Activated T-cell treated with anti-CD3 and anti-CD28 coated beads for 48 hours (primary cell): ENCODE measurements at places on chromosomes 7 and 10.

DNA sequence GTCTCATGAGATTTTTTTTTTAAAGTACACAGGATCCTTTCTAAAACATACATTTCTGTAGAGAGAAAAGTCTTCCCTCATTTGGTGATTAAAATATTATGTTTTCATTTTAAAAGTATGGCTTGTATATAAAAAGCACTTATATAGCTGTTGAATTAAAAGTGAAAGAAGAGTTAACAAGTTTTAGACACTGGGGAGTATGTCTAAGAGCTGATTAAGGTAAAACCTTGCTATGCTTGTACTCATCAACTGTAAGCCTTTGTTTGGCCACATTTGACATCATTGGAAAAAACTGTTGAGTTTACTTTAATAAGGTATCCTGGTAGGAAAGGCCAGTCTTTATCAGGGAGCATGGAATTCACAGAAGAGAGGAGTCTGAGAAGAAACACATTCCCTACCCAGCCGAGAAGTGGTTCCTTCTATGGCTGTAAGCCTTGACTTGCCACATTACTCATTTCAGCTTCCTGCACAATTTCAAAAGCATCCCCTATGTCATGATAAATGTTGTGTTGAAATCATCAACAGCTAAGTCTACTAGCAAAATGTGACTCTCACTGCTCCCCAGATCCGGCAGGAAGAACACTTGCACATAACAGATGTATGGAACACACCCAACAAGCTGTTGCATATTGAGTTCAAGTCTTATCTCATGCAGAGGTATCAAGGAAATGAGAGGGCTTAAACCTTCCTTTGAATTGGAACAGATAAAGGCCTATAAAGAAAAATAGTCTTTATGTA lies 171.8 kb upstream of the CDK1 start:
- no peak for DNase-seq

DNA sequence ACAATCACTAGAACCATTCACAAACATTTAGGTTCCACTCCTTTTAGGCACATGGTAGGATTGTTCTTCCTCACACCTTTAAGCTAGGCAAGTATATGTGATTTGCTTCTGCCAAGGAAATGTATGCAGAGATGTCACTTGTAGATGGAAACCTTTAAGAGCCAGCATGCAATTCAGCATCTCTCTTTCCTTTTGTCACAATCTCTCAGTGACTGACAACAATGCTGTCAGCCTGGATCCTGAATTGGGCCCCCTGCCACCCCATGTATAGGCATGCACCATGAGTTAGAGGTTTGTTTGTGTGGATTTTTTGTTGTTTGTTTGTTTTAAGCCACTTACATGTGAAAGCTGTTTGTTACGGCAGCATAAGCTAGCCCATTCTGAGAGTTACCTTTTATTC lies 169.6 kb upstream of the PDE1C start:
- no peak for DNase-seq

DNA sequence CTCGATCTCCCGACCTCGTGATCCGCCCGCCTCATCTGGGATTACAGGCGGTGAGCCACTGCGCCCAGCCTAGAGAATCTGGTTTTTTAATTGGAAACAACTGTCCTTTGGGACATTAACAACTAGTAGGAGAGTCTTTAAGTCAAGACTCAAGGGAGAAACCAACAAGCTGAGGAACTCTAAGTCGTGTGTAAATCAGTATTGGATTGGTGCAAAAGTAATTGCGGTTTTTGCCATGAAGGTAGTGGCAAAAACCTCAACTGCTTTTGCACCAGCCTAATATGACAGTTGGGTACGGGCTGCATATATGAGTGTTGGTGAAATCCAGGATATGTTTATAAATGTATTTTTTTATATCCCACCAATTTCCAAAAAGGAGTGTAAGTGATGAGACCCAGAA lies 113.9 kb upstream of the PLXNA4 start:
- DNase-seq: no peak

GRCh38 chr10:18463673-18464211 lies 187.6 kb downstream of the NSUN6 start:
- no peak for DNase-seq

DNA sequence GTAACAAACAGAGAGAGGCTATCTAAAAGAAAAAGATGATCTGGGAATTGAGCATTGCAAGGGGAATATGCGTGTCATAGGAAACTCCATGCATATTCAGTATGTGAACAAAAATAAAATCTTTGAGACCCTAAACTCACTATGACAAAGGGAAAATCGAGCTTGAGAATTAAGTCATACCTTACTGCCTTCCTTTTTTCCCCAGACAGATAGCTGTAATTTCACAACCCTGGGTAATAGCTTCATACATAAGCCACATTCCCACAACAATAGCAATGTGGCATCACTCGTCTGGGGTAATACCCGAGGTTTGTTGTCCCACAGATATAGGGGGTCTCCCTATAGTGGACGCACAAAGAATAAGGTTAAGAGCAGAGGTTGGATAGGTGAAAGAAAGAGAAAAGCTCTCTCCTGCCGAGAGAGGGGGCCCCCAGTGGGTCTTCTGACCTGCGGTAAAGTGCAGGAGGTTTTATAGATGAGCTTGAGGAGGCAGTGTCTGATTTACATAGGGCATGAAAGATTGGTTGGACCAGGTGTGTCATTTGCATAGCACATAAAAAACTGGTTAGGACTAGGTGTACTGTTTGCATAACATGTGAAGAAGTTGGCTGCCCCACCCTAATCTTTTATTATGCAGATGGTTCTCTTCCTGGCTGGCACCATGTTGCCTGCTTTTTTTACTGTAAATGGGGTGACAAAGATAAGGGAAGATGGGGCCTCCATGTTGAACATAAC lies 11.6 kb downstream of the CYP3A43 start:
- no peak for DNase-seq

GRCh38 chr7:125375942-125376341 lies 446.3 kb upstream of the POT1 start:
- DNase-seq: no peak

DNA sequence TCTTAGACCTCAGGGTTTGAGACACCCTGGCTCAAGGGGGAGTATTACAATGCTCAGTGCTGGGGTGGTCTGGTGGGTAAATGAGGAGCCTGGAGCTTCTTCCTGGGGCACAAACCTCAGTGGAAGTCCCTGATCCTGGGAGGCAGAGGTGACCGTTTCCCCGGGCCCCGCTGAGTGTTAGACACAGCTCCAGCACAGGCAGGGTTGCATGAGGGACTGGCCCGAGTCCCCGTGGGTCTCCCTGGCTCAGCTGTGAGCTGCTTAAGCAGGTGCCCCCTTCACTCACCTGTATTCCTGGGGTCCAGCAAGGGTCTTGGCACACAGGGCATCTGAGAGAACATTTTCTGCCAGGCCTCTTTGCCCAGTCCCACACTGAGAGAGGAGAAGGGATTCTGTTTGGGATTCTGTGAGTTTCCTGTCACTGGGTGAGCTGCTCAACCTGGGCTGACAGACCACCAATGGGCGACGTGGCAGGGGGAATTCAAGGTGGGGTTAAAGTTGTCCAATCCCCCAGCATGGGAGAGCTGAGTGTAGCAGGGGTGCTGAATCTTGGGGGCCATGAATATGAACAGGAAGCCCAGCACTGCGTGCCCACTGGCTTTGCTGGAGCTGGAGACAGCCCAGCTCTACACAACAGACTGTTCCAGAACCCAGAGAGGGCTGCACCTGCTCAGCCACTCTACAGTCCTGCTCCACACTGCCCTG lies 29.9 kb downstream of the DDIT4 start:
- DNase-seq: no peak

DNA sequence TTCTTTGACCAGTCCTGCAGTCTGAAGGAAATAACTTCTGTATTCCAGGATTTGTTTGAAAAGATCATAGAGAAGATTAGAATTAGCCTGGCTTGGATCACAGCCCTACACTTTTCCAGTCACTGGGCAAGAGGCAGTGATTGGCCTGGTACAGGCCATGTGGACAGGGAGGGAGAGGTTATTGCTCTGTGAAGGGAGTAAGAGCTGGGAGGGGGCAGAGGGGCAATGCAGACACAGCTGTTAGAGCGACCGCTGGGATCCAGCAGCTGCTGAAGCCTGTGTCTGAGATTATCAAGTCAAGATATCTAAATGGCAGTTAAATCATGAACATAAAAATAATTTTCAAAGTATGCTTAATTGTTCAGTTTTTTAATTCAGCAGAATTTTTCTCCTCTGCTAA lies 257.3 kb downstream of the SDK1 start:
- no peak for DNase-seq

- DNase-seq: no peak
Measured at GRCh38 chr7:84134169-84134568, 60.4 kb downstream of the SEMA3A start.

GRCh38 chr10:28595613-28596012 lies 62.7 kb downstream of the WAC start:
- no peak for DNase-seq

GRCh38 chr7:14570750-14571607 lies 331.6 kb downstream of the DGKB start:
- no peak for DNase-seq

DNA sequence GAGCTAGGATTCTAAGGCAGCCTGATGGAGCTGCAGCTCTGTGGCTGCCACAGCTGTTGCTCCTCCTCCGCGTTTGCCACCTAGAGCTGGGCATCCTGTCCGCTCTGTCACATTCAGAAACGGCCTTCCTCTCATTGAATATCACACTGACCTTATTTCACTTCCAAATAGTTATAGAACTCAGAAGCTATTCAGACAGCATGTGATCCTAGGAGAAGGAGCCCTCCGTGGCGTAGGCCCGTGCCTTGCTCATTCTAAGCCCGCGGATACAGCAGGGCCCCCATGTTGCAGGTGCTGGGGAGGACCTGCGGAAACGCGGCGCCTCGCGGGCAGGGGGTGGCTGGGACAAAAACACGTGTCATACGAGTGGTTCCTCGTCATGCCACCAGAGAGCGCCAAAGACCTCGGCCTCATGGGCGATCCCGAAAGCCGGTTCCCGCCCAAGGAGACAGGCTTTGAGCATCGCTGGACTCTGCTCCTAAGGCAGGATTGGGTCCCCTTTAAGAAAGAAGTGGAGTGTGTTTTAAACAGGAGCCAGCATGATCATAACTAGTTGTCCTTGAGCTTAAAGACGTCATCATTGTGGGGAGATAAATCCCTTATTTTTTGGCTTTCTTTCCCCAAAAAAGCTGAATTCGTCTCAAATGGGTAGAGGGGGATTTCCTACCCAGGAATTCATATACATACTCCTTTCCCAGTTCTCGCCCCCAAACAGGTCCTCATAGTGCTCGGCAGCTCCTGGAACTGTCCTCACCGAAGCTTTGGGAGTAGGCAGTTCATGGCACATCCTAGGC lies 17.9 kb upstream of the FIGNL1 start:
- DNase-seq: peak; percentile 77

DNA sequence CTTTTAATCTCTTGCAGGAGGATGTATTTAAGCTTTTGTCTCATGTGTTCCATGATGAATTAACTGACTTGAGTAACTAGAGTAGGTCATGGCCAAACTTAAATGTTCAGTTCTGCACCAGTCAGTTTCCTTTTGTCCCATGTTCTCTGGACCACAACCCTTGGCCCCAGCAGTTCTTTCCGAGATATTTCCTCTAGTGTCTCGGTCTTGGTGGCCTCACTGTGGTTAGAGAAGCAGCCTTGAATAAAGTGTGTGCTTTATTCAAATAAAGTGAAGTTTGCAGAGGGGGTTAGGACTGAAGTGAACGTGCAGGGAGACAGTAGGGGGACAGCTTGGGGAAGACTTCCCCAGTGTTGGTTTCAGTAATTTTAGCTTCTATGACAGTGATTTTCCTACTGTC lies 9.3 kb downstream of the ZNF212 start:
- DNase-seq: peak; percentile 37

DNA sequence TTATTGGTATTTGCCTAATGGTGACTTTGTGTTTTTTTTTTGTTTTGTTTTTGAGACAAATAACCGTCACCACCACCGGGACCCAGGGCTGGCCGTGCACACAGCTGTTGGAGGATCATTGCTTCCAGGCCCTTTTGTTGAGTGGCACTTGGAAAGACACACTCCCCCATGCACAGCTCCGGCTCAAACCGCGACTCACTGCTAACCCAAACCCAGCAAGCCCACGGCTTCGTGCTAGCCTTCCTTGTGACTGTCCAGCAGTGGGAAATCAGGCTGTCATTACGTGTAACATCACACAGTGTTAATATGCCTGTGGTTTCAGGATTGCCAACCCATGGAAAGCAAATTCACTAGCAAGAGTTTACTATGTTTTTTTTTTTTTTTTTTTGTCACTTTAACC lies 17.4 kb downstream of the BNIP3 start:
- no peak for DNase-seq

DNA sequence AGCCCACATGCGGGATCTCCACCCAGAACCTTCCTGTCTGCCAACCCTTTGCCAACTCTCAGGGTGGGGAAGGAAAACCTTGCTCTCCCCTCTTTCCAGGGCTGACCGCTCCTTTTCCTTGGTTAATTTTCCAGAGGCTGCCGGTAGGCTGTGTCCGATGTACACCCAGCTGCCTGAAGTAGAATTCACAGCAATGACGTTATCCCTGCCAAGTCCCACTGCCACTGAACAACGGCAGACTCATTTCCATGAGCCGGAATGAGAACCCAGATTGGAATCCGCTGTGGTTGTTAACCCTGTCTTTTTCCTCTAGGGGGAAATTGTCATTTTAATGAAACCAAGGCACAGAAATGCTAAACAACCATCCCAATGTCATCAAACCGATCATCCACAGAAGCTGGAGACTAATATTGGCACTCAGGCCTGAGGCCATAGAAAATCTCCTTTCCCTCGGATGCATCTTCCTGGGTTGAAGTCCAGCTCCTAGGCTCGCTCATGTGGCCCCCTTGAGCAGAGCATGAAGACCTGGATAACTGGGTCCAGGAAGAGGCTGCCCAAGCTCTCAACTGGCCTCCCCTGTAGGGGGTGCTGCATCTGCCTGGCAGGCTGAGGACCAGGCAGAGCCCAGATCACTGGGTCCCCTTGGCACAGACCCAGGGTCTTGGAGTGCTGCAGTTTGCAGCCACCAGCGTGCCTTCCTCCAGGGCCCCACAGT lies 30.4 kb downstream of the KLRG2 start:
- no peak for DNase-seq

DNA sequence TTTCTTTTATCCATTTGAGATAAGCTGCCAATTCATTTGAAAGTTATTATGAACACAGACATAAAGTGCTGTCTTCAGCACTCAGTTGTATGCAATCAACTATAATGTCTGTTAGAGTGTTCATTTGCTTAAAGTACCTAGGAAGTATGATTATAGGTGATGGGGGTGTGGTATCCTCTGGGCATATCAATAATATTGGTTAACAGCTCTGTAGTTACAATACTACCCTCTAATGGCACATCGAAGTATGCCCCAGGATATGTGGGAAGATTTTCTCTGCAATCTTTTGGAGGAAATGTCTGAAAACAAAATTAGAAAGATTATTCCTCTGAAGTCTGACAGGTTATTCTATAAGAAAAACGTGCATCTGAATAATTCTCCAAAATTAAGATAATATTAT lies 429.7 kb downstream of the ARL4A start:
- no peak for DNase-seq

GRCh38 chr7:91636129-91636724 lies 244.3 kb downstream of the MTERF1 start:
- DNase-seq: no peak
